ENCODE measurements at places on chromosomes 1 and 21.

- DNase-seq: no peak
Measured at GRCh38 chr1:54390655-54391054, 15.5 kb downstream of the SSBP3 start.

DNA sequence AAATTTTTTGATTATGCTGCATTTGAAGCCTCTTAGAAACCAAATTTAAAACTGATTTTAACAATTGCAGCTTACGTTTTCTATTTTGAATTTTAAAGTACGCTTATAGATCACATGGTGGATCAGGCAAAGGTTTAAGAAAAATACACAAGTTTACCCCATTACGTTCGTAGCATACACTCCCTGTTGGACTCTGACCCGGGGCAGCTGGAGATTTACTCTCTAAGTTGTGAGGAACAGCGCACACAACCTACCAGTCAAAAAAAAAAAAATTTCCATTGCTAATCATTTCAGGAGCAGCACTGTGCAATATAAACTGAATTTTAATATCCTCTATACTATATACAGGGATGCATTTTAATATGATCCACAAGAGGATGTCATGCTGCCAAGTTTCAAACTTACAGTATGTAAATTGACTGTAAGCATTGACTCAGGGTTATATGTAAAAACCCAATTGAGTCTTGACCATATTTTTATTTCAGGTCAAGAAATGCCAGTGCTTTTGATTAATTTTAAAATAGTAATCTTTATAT lies 20.4 kb downstream of the CSDE1 start:
- no peak for DNase-seq

GRCh38 chr1:19272064-19272463 lies 16.5 kb downstream of the AKR7A3 start:
- no peak for DNase-seq

DNA sequence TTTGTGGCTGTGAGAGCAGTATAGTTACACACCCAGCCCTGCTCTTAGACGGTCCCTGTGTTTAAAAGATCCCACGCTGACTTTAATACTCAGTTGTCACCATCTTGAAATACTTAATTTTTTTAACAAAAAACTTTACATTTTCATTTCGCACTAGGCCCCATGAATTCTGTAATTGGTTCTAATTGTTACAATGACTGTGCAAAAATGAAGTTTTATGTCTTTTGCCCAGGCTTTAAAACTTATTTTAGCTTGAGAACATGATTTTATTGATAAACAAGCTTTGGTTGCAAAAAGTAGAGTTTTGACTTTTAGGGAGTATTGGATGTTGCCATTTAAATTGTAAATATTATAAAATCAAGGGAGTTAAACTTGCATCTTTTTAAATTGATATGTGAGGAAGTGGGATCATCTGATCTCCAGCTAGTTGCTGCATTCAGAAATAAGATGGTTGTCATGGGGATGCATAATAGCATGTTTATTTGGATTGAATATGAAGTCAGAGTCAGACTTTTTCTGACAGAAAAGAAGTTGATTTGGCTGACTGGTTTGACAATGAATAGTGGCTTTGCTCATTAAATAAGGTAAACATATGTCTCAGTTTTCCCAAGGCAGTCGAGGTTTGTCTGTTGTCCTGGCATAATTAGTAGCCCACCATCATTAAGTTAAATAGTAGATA lies 23.0 kb upstream of the CRP start:
- no peak for DNase-seq

- no peak for DNase-seq
Measured at GRCh38 chr1:91835087-91835521, 50.8 kb downstream of the TGFBR3 start.

- no peak for DNase-seq
Measured at GRCh38 chr1:54318246-54318814, 87.9 kb downstream of the SSBP3 start.

GRCh38 chr1:204589409-204590038 lies 73.3 kb downstream of the MDM4 start:
- DNase-seq: no peak

DNA sequence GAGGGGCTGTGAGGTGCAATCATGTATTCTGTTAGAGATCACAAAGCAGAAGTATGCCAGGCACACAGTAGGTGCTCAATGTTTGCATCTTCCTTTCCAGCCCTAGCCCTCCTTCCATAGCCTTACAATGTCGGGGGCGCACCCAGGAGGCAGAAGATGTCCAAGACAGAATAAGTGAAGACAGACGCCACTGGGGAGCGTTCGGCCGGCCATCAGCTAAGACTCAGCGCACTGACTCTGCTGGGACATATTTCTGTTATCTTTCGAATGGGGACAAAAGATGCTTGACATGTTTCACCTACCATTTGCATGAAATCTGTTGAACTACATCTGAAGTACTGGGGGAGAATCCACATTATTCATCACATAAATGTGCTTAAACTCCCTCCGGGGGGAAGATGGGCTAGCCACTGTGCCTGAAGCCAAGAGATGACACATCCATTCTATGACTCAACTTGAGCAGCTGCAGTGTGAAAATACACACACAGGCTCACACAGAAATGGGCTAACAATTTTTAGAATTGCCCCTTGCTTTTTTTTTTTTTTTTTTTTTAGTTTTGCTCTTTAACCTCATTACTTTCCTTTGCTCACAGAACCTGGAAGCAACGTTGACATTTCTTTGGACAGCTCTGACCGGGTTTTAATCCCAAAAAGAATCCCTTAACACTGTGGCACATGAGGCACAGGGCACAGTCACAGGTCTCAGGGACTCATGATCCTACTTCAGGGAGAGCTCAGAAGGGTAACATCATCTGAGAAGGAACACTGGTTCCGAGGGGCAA lies 7.9 kb downstream of the TIAM1 start:
- DNase-seq: peak; percentile 89

DNA sequence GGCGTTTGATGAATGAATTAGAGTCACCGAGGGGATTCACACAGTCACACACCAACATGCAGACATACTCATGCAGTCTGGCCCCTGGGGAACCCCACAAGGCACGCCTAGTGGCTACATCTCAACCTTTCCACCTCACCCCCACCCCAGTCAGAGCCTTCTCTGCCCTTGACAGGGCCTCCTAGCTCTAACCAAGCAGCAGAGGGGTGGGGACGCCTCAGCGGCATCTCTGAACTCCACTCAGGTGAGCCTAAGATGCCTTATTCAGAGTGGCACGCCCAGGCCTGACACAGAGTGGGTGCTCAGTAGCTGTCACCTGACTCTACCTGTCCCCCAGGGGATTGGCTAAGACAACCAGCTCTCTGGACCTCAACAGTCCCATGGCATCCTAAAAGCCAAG lies 3.7 kb upstream of the SDC3 start:
- DNase-seq: no peak

GRCh38 chr1:18927654-18928272 lies 25.4 kb upstream of the ALDH4A1 start:
- DNase-seq: no peak

DNA sequence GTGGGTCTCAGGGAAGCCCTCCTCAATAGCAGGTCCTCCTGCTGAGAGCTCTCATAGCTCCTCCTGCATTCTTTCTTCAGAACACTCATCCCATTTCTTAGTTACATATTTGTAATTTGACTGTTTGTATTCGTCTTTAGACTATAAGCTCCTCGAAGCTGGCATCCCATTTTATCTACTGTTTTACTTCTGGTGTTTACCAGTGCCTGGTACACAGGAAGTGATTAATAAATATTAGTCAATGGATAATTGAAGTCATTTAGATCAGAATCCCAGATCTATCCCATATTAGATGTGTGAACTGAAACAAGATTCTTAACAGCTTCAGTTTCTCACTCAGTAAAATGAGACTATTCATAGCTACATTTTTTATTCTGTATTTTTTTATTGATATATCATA lies 88.7 kb downstream of the PLPP3 start:
- no peak for DNase-seq

DNA sequence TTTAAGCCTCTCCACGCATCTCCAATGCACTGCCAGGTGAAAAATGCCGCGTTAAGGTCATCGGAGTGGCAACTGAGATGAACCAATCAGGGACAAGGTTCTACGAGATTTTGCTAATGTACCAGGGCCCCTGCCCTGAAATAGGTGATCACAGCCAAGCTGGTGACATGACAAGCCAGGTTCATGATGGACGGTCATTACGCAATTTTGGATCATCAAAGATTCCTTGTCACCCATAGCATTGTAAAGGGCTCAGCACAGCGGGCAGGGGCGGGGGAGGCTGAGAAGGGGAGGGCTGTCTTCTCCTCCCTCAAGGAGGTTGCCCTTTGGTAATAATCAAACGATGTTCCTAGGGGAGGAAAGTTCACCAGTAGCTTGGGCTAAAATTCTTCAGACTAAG lies 475.5 kb downstream of the NPHP4 start:
- no peak for DNase-seq

DNA sequence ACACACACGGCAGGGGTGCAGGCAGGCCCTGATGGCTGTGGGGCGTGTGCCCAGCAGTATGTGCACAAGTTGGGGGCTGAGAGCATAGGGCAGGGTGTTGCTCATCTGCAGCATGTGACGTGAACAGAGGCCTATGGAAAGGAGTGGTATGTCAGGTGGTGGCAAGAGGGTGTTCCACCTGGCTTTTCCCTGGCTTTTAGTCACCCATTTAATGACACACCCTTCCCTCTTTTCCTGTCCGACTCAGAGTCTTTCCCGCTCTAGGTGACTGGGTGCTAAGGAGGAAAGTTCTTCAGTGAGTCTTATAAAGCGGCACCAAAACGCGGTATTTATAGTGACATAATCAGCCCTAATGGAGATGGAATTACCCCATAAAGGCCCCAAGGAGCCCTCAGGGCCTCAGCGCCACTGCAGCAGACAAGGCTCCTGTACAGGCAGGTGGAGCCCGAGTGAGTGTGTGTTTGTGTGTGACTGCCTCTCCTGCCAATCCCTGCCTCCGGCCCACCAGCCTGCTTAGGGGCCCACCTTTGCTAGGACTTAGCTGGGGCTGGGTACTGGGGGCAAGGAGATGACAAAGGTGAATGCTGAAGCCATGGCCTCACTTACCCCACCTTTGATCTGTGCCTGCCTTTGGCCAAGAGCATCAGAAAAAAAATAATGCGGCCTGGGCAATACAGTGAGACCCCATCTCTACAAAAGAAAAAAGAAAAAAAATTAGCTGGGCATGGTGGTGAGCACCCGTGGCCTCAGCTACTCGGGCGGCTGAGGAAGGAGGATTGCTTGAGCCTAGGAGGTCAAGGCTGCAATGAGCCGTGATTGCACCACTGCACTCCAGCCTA lies 3.3 kb upstream of the EPHA2 start:
- no peak for DNase-seq

DNA sequence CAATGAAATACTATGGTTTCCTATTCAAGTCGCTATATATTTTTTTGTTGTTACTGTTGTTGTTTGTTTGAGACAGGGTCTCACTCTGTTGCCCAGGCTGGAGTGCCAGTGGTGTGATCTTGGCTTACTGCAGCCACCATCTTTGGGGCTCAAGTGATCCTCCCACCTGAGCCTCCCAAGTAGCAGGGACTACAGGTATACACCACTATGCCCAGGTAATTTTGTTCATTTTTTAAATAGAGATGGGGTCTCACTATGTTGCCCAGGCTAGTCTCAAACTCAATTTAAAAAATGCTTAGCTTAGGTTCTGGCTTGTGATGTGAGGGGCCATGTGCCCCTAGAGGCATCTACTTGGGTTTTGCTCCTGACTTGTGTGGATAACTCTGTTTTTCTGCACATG lies 9.8 kb downstream of the RABIF start:
- no peak for DNase-seq
